ENCODE measurements at places on chromosomes 6 and 20.

- DNase-seq = no peak
Measured at GRCh38 chr6:139149383-139149782, 14.5 kb downstream of the HECA start.

GRCh38 chr6:31579546-31580437 is 2.4 kb downstream of the LTB start:
- DNase-seq = no peak

DNA sequence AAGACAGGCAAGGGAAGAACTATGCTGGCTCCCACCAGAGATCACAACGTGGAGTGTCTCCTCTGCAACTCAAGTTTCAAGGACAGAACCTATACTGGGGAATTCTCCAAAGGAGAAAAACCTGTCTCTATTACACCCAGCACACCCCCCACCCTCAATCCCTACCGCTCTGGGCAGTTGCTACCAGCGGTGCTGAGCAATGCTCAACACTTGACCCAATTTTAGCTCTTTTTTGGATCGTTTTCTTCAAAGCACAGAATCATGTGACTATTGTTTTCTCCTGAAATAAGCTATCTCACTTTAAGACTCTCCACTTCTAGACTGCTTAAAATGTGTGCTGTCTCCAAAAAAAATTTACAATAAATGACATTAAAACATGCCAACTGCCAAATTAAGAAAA is 23.3 kb downstream of the MAP7 start:
- DNase-seq = no peak

- no peak for DNase-seq
Measured at GRCh38 chr6:2920671-2921112, 17.6 kb upstream of the SERPINB9 start.

DNA sequence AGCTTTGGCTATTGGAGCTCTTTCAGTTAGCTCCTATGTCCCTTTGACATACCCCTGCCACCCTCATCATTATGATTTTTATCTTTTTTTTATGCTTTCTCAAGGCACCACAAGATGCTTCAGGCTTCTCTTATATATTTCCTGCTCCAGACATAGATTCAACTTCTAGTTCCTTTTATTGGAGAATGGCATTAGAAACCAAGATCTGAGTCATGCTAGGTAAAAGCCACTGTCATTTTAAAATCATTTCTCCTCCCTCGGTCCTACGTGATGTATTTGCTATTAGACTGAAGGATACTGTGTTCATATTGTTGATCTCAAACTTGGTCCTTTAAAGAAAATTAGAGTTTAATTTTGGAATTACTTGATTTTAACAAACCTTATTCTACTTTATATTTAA is 8.3 kb downstream of the TENT5A start:
- DNase-seq = no peak

- no peak for DNase-seq
Measured at GRCh38 chr6:18203786-18204185, 48.6 kb downstream of the KDM1B start.

DNA sequence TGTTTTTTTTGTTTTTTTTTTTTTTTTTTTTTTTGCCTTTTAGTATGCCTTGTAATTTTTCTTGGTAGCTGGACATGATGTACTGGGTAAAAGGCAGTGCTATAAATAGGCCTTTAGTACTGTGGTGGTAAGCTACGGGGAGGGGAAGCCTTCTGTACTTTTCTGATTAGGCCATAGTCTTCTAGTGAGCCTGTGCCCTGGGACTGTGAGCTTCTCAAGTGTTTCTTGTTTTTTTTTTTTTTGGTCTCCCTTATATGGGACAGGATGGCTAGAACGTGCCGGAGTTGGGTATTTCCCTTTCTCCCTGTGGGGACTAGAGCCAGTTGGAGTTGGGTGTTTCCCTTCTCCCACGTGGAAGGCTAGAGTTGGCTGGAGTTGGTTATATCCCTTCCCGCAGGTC is 59.4 kb upstream of the PRELID3B start:
- no peak for DNase-seq

- no peak for DNase-seq
Measured at GRCh38 chr20:39808613-39809012, 846.5 kb downstream of the DHX35 start.

All from activated CD8-positive, alpha-beta memory T cell treated with anti-CD3 and anti-CD28 coated beads for 1 hour (primary cell).